Activated T-helper 1 cell treated with anti-CD3 and anti-CD28 coated beads, Interleukin-2, amount 50 U/mL, for 16 hours (primary cell): ENCODE measurements at places on chromosomes 1 and 21.

GRCh38 chr1:200660719-200661118, 9.0 kb downstream of the DDX59 start:
- no peak for DNase-seq

GRCh38 chr1:211737115-211738035, 62.0 kb upstream of the NEK2 start:
- no peak for DNase-seq

GRCh38 chr1:46197964-46198811, at the start of gene POMGNT1:
Gene POMGNT1 (minus strand): TSS chr1:46198434. CDS start chr1:46197821, 613 bp downstream.
- DNase-seq = peak; percentile 50

- DNase-seq = peak; percentile 20
Observed at GRCh38 chr1:226457307-226457712, 49.4 kb upstream of the PARP1 start.

DNA sequence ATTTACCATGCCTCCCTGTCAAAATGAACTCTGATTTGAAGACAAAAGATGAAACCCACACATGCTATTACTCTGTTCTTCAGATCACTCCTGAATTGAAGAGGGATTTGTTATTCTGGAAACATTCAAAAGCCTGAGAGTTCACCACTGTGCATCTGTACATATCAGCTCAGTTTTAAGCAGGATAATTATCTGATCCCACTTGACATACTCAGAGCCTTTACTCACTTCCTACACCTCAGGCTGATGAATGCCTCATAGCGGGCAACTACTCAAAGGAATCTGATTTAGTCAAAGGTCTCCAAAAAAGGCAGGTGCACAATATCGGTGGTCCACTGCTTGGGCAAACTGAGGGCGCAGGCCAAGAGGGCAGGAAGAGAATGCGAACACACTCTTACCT, 47.5 kb upstream of the LPAR3 start:
- no peak for DNase-seq

- no peak for DNase-seq
Observed at GRCh38 chr1:231021540-231022031, 18.5 kb downstream of the FAM89A start.

- no peak for DNase-seq
Observed at GRCh38 chr1:17895986-17896385, 140.9 kb downstream of the ACTL8 start.

DNA sequence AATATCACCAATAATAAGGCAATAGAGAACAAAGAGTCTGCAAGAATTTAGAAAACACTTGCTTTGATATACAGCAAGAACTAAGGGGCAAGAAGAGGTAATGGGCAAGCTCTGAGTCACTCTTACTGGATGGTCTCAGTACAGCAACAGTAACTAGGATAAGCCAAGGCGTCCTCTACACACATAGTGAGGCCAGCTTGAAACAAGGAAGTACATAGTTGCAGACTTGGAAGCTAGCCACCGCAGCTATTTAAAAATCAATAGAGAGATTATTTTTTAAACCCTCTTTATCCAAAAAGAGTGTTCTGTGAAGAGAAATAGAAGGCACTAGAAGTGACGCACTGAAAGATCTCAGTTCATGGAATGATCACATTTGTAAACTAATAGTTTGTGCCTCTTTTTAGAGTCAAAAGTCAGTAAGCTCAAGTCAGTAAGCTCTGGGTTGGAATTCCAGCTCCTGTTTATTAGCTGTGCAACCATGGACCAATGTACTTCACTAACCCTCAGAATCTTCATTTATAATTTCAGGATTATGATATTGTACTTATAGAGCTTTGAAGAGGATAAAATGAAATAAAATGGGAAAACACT, 118.6 kb downstream of the AKT3 start:
- no peak for DNase-seq

DNA sequence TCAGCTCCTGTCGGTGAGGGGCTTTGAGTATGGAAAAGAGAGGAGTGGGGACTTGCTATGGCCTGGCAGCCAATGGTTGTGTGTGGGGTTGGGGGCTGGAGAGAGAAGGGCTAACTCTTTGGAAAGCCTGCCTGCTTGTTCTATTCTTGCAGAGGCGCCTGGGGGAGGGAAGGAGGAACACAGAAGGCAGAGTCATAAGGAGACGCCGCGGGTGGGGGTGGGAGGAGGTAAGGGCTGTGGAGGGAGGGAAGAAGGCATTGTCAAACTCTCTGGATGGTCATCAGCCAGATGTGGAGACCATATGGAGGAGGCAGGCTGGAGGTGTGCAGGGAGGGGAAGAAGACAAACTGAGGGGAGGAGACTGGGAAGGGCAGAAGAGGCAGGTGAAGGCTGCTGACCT, 70.0 kb downstream of the PLXNA2 start:
- no peak for DNase-seq

- no peak for DNase-seq
Observed at GRCh38 chr1:74571493-74571800, 59.0 kb upstream of the LRRC53 start.

DNA sequence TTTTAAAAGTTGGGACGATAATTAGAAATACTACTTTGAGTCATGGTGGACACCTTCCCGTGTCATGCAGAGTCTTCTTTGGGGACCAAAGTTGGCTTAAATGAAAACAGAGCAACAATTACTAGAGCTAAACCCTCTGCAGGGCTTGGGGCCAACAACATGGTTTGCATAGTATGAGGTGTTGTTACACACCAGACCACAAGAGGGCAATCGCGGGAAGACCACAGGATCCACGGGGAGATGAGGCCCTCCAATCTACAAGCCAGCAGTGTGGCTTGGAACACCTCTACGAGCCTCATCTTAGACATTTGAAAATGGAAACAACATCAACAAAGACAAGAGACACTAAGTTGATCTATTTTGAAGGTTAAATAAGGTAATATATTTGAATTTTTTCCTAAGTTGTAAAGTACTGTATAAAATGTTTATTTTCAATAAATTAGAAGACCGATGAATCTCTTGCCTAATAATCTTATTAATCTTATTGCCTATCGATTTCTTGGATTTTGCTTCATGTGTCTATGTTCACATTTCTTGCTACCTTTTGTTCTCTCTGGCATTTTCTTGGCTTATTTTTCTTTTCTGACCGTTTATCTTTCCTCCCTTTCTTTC, 8.2 kb upstream of the SMCP start:
- DNase-seq = peak; percentile 12

DNA sequence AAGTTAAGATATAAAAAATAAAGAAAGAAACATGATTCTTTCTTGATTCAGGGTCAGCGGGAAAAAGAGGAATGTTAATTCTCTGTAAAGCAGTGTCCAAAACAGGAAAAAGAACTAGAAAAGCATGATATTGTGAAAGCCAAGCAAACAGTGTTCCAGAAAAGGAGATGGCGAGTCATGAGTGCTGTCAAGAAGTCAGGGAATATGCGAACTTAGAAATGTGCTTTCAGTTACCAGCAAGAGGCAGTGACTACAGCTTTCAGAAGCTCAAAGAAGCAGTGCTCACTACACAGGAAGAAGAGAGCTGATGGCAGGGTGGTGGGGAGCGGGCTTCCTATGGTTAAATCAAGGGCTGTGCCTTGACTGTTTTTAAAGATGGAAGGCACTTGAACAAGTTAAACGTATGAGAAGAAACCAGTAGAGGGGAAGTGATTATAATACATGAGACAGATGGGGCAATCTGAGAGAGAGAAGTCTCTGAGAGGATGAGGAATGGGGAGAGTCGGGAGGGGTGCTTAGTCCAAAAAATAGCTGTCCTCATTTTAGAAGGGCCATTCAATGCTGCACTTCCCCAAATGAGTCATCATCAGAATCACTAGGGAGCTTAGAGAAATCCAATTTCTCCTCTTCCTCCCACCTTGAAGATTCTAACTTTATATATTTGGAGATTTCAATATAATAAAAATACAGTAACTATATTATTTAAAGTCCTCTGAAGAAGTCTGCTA, 90.4 kb downstream of the KCNK1 start:
- no peak for DNase-seq

DNA sequence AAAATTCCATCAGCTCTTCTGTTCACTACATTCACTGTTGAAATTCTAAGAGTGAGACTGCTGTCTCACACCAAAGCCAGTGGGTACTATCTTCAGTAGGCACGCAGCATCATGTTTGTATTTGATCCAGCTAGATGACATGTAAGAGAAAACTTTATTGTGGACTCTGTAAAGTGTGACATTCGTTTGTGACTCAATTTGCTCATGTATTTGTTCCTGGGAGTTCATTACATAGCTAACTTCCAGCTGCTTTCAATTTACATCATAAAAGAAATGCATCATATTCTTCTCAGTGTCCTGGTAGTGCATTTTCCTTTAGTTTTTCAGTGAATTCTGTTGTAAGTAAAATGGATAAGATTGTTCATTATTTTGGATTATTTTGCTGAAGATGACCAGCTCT, 31.4 kb downstream of the CTH start:
- DNase-seq = no peak

- no peak for DNase-seq
Observed at GRCh38 chr1:3529099-3529729, 74.7 kb downstream of the ARHGEF16 start.

DNA sequence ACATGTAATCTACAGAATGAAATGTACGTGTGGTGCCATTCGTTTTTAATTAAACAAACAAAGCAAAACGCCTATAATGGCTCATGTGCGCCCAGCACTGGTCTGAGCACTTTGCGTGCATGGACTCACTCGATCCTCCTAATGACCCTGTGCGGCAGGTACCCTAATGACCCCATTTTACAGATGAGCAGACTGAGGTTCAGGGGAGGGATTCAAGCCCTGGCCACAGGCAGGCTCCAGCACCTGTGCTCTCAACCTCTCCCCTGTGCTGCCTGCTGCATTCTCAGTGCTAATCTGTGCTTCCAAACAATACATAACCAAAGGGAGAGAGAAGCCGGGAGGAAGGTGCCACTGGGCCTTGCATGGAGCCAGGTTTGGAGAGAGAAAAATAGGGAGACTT, 124.2 kb upstream of the ZBTB40 start:
- DNase-seq = no peak

DNA sequence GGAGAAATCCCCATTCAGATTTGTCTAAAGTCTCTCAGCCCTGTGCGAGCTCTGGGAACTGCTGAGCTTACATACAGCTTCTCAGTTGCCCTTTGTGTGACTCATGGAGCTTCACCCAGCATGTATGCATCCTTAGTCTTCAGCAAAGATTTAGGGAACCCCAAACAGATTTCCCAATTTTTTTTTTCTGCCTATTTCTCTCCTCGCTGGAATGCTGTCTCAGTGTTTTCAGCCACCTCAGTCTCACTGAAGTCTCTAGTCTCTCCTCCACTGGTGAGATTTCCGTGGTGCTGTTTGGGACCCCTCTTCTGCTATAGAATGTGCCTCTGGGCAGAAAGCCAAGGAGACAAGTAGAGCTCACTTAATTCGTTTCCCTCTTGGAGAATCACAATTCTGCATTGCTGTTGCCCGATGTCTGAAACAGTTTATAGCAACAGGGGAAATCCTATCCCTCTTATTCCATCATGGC, 28.1 kb upstream of the TXLNA start:
- DNase-seq = no peak

DNA sequence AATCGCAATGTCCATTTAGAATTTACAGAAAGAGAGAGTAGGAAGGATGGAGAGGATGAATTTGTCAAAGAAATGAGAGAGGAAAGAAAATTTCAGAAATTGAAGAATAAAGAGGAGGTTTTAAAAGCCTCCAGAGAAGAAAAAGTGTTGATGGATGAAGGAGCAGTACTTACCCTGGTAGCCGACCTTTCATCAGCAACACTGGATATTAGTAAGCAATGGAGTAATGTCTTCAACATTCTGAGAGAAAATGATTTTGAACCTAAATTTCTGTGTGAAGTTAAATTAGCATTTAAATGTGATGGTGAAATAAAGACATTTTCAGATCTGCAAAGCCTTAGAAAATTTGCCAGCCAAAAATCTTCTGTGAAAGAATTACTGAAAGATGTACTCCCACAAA, 12.5 kb downstream of the L1TD1 start:
- no peak for DNase-seq

GRCh38 chr1:13623021-13623637, 39.5 kb downstream of the PDPN start:
- DNase-seq = no peak

- DNase-seq = no peak
Observed at GRCh38 chr1:93629101-93630059, 52.3 kb downstream of the BCAR3 start.

GRCh38 chr1:10714337-10715114, 81.9 kb downstream of the CASZ1 start:
- DNase-seq = no peak

GRCh38 chr21:24150753-24151152, 1456.5 kb downstream of the MRPL39 start:
- no peak for DNase-seq

- no peak for DNase-seq
Observed at GRCh38 chr1:160544647-160545046, 21.6 kb upstream of the SLAMF6 start.

DNA sequence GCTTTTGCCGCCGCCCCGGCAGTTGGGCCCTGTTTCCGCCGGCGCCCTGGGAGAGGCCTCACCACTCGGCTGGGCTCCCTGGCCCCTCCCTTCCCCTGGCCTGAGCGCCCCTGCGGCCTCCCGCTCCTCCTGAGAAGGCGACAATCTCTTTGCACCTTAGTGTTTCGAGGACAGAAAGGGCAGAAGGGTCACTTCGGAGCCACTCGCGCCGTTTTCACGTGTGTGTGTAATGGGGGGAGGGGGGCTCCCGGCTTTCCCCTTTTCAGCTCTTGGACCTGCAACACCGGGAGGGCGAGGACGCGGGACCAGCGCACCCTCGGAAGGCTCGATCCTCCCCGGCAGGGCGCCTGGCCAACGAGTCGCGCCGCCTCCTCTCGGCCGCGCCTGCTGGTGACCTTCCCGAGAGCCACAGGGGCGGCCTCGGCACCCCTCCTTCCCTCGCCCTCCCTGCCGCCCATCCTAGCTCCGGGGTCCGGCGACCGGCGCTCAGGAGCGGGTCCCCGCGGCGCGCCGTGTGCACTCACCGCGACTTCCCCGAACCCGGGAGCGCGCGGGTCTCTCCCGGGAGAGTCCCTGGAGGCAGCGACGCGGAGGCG, 432 bp upstream of the SIM2 start:
- no peak for DNase-seq

DNA sequence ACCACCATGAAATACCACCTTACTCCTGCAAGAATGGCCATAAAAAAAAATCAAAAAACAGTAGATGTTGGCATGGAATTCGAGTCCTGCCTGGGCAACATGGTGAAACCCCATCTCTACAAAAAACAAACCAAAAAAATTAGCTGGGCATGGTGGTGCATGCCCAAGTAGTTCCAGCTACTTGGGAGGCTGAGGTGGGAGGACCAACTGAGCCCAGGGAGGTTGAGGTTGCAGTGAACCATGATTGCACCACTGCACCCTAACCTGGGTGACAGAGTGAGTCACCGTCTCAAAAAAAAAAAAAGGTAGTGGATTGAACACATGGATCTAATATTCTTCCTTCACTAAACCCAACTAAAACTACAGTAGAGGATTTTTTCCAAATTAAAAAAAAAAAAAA, 125.9 kb downstream of the CCDC185 start:
- no peak for DNase-seq

- DNase-seq = no peak
Observed at GRCh38 chr1:118618618-118619340, 369.4 kb downstream of the TBX15 start.
